ENCODE measurements at places on chromosomes 6 and 20.

- no peak for DNase-seq
These were observed 468.3 kb downstream of the CDC5L start for GRCh38 chr6:44855562-44856411.

GRCh38 chr6:2344319-2344905 is 99.0 kb upstream of the GMDS start:
- DNase-seq = no peak

GRCh38 chr6:37126493-37126958 is 43.4 kb upstream of the PIM1 start:
- DNase-seq = no peak

- DNase-seq = no peak
These were observed 69.8 kb downstream of the GINS1 start for GRCh38 chr20:25477014-25477882.

- DNase-seq = peak; percentile 58
These were observed 11.7 kb downstream of the OSER1 start for GRCh38 chr20:44198872-44199271.

- DNase-seq = no peak
These were observed 36.9 kb upstream of the CD93 start for GRCh38 chr20:23122796-23123655.

DNA sequence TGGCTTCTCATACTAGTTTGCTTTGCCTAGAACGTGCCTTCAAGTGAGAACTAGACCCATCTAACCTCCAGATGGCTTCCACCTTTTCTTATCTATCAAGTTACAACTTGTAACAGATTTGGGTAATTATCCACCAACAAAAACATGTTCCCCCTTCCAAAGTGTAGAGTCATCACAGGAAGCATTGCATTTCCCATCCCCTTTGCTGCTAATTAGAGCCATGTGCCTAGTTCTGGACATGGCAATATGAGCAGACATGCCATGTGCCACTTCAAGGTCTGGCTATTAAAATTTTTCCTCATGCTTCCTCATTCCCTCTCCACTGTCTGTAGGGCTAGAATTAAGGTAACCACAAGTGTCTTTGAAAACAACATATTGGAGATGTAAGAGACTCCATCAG is 814.4 kb downstream of the TENT5A start:
- DNase-seq = no peak

DNA sequence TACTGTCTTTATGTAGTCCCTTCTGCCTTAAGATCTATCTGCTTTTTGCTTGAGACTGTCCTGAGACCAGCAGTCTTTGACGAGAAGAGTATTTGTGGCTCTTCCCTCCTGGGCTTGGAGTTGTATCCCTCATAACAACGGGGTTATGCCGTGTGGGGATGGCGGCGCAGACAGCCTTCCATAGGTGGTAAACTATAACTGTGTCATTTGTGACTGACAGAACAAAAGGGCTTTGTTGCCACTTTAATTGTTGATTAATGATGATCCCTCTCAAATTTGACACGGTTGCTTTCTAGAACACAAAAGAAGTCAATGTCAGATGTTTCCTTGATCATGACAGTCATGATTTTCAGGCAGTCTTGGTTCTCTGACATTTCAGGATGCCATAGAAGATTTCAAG is 196.6 kb downstream of the JARID2 start:
- DNase-seq = no peak

- no peak for DNase-seq
These were observed 131.6 kb downstream of the COL9A1 start for GRCh38 chr6:70171236-70171635.

DNA sequence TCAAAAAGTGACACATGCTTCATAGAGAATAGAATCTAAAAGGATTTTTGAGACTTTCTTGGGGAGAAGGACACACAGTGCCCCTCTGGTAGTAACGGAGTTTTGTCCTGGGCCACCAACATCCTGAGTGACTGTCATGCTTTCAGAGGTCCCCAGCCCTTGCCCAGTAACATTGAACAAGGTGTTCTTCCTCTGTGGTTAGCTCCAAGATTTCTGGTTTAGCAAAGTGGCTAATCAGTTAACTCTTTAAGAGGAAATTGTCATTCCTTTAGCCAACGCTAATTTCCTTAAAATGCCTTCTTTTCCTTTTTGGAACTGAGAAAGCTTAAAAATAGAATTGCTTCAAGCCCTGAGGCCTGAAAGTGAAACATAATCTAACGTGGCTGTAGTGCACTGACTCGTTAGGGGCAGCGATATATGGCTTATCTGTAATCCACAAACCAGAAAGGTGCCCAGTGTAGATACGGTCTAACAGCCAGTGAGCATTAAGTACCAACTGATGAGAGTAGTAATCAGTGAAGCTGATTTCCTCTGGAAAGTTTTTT is 7.8 kb downstream of the E2F3 start:
- DNase-seq = no peak

DNA sequence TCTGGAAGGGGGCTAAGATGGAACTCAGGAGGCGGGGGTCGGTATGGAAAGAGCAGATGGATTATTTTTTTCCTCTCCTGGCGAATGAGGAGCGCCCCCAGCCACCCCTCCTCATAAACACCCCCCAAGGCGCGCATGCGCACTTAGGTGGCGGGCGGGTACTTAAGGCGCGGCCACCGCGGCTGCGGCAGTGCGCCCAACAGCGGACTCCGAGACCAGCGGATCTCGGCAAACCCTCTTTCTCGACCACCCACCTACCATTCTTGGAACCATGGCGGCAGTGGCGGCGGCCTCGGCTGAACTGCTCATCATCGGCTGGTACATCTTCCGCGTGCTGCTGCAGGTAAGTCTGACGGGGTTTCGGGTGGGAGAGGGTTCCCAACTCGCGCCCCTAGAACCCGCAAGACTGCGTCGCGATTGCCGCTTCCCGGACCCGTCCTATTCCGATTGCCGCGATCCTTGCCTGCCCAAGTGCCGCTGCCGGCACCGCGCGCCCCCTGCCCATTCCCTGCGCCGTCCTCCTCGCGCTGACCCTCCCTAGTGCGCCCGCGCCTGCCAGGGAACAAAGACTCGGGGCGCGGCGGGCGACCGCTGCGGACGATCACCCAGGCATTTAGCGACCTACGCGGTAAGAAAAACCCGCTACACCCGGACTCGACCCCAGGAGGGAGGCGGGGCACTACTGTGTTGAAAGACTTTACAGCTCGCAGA is at the start of gene NNAT:
Gene NNAT, plus strand, starts transcription at position 190 of the 711 bp plus-strand sequence. Its CDS starts 82 bp downstream, at position 272.
- no peak for DNase-seq

- DNase-seq = no peak
These were observed 16.9 kb downstream of the ILRUN start for GRCh38 chr6:34679552-34680253.

- no peak for DNase-seq
These were observed 96.6 kb downstream of the EPB41L2 start for GRCh38 chr6:130966344-130966980.

- no peak for DNase-seq
These were observed 32.7 kb downstream of the CYP24A1 start for GRCh38 chr20:54140927-54141566.

DNA sequence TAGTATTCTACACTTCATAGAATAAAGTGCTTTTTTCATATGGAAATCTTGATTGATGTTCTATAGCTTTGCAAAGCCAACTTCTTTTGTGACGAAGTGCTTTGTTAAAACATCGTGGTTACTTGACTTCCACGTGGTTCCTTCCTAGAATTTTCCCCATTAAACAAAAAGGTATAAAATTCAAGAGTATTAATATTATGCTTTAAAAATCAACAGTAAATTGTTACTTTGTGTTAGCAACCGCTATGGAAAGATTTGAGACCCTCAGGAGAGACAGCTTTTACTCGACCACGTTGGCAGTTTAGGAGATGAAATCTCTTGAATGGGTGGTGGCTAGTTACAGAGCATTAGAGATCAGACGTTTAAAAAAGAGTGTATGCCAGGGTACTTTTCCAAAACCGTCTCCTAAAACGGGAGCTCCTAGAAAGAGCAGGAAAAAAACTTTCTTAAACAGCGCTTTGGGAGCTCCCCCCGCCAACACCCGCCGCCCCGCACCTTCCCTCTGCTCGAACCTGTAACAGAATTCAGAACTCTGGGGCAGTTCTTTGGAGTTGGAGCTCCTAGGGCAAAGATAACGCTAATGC is 920 bp downstream of the GJA1 start:
- DNase-seq = no peak

DNA sequence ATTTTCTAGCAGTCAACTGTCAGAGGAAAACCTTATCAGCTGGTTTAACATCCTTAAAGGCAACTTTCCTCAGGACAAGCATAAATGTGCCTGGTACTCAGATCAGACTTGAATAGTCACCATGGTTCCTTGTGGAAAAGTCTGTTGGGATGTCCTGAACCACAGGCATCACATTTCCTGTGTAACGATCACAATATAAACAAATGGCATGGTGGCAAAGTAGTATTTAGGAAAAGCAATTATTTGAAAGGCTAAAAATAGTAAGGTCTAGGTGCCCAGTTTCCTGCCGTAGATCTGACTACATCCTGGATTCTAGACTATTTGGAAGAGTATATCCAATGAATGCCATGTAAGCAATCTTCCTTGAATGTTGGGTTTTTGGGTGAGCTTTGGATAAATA is 271.9 kb upstream of the AGPAT4 start:
- no peak for DNase-seq

DNA sequence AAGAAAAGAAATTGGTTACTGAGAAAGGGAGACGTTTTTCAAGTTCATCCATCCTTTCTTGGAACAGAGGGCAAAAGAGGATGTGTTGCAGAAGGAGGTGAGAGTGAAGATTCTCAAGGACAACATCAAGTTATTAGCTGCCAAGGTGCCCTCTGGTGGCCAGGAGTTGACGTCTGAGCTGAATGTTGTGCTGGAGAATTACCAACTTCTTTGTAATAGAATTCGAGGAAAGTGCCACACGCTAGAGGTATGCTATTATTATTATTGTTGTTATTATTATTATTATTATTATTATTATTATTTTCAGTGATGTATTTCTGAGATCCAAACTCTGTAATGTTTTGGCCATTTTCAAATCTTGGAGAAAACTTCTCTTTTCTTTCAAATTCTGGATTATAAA is 197.0 kb downstream of the UTRN start:
- DNase-seq = peak; percentile 84

DNA sequence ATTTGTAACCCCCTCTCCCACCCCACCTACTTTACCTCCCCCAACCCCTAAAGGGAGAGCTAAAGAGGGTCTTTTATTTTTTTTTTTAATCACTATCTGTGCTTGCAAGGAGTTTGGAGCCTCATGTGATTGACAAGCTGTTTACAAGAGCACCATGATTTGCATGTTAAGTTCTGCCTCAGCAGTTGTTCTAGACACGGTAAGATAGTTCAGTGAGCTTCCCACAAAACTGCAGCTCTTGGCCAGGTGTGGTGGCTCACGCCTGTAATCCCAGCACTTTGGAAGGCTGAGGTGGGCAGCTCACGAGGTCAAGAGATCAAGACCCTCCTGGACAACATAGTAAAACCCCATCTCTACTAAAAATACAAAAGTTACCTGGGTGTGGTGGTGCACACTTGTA is 5.0 kb upstream of the PXDC1 start:
- DNase-seq = no peak

DNA sequence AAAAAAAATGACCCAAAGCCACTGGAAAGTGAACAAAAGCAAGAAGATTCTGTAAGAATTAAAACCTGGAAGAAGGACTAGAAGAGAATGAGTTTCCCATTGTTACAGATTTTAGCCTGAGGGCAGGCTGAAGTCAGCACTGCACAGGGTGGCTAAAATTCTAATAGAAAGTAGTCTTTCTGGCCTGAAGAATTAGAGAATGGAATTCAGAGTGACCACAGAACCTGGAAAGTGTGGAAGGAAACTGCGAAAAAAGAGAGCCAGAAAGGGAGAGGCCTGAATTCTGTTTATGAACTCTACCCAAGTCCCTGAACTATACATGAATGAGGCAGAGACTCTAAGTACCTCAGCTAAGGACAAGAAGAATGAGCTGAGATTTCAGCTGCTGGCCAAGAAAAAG is 38.9 kb upstream of the FILIP1 start:
- no peak for DNase-seq

GRCh38 chr6:154247119-154247861 is 109.3 kb downstream of the IPCEF1 start:
- DNase-seq = peak; percentile 46

GRCh38 chr6:166173281-166173951 is 5.8 kb upstream of the TBXT start:
- no peak for DNase-seq

- no peak for DNase-seq
These were observed 136.8 kb downstream of the ZDHHC14 start for GRCh38 chr6:157517601-157518359.

DNA sequence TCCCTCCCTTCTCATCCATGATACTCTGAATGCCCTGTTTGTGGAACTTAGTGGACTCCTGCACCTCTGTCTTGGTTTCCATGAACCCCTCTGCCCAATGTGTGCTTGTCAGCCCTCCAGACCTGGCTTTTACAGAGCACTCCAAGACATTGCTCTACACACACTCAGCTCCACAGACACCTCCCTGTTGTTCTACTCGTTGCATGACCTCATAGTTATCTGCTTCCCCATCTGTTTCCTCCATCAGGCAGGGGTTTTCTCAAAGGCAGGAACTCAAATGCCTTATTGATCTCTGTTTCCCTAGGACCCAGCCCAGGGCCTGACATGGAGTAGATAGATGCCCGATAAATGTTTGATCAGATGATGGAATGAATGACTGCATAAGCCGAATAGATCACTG is 13.3 kb downstream of the PLCG1 start:
- DNase-seq = peak; percentile 51

GRCh38 chr6:25035174-25035511 is 99.4 kb upstream of the RIPOR2 start:
- no peak for DNase-seq

DNA sequence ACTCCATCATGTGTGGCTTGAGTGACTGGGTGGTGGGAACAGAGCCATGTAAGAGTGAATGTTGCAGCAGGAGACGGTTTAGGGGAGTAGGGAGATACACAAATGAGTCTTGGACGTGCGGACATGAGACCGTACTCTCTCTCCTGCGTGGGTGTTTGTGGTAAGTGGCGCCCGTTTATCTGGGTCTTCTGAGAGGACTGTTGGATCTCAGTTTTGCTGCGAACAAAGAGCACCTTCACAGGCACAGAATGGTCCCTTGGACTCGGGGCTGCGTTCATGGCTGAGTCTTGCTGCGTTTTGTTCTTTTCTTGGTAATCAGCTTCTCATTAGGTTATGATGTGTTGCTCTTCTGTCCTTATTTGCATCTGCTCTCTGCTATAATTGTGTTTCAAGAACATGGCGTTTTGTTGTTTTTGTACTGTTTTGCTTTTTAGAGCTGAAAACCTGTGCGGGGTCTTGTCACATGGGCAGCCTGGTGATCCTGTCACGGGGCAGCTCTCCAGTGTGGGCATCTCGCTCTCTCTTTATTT is 28.5 kb downstream of the STK35 start:
- no peak for DNase-seq

GRCh38 chr20:45985573-45985972 is 13.6 kb upstream of the ZNF335 start:
- DNase-seq = no peak

GRCh38 chr6:6859722-6860121 is 248.0 kb upstream of the RREB1 start:
- DNase-seq = no peak

DNA sequence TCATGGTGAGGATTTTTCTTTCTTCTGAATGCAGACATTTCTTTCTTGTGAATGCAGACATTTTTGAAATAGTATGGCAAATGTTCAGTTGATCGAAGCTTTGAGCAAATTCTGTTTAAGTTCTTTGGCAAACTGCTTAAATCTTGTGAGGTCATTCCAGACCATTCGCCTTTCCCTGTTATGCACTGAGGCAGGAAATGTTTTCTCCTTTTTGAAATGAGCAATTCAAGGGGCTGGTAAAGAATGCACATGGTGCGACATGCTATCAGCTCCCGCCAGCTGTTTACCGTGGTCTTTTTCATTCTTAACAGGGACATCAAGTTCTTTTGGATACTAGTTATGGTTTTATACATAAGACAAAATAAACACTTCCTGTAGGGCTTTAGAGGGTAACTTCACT is 112.0 kb upstream of the CCN2 start:
- no peak for DNase-seq

Measured in activated naive CD4-positive, alpha-beta T cell treated with anti-CD3 and anti-CD28 coated beads, Interleukin-2, amount 10 ng/mL, durations not matched to agents 7 days and 5 days (primary cell).